ENCODE measurements at places on chromosomes 7 and 10.

GRCh38 chr7:53800746-53801145 lies 741.4 kb upstream of the VSTM2A start:
- DNase-seq, result no peak

GRCh38 chr10:112813866-112814591 lies 136.0 kb upstream of the TCF7L2 start:
- no peak for DNase-seq

GRCh38 chr7:30873656-30874055 lies 38.0 kb upstream of the AQP1 start:
- DNase-seq, result no peak

- DNase-seq, result no peak
Measured at GRCh38 chr7:137480824-137481365, 137.4 kb upstream of the PTN start.

- no peak for DNase-seq
Measured at GRCh38 chr10:79440281-79440680, 5.1 kb downstream of the ZCCHC24 start.

- DNase-seq, result no peak
Measured at GRCh38 chr7:2271273-2272026, 29.4 kb downstream of the NUDT1 start.

GRCh38 chr10:16887565-16887964 lies 70.3 kb upstream of the RSU1 start:
- no peak for DNase-seq

- DNase-seq, result no peak
Measured at GRCh38 chr10:19461588-19461987, 354.6 kb upstream of the PLXDC2 start.

DNA sequence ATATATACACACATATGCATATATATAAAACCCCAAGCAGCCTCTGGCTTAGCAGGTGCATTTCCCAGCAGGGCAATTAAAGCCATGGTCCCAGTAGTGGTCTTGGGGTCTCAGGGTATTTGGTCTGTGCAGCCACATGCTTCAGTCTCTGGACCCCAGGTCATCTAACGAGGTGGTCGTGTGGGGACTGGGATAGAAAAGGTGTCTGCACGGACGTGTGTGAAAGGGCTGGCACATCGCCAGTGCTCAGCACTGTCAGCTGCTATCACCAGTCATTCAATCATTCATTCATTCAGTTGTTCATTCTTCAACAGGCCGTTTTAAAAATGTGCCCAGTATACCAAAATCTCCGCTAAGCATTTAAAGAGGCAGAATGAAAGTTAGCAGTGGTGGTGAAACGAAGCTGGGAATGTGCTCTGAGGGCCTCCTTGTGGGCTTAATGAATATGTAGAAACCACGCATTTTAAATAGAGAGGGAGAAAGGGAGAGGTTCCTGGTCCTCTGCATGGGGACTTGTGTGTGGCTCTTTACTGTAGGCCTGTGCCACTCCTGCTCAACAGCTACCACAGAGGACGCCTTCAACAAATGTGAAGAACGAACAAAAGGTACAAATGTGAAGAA lies 170.4 kb downstream of the EGFR start:
- no peak for DNase-seq

- no peak for DNase-seq
Measured at GRCh38 chr7:19410691-19411090, 265.5 kb upstream of the FERD3L start.

DNA sequence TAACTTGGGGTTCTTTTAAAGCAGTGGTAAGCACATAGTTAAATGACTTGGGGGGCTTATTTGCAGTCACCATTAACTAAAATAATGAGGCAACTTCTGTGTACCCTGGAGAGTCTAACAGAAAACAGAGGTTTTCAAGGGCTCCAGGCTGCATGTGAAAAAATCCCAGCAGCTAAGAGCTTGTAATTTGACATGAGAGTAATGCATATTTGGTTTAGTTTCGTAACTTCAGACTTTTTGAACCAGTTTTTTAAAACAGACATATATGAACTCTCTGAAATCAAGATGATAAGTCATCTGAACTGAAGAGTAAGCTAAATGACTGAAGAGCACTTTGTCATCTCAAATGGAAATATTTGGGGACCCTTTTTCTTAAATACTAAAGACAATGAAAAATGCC lies 40.2 kb upstream of the IFRD1 start:
- no peak for DNase-seq

DNA sequence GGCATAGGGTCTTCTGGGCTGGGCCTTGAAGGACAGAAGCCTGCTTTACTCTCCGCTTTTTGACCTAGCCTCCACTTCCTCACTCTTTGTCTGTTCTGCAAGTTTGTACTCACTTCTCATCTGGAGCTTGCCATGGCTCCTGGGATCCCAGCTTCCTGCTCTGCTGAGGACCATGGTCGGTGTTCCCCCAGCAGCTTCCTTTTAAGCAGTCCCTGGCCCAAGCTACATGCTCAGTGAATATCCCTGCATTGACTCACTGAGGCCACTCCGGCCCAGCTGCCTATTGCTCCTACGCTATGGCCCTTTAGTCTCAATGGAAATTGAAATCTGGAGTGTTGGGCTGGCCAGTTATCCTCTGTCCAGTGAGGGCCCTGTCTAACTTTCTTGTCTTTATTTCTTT lies 427.7 kb downstream of the RPS24 start:
- no peak for DNase-seq

GRCh38 chr7:39144420-39144819 lies 166.7 kb downstream of the POU6F2 start:
- DNase-seq, result no peak

DNA sequence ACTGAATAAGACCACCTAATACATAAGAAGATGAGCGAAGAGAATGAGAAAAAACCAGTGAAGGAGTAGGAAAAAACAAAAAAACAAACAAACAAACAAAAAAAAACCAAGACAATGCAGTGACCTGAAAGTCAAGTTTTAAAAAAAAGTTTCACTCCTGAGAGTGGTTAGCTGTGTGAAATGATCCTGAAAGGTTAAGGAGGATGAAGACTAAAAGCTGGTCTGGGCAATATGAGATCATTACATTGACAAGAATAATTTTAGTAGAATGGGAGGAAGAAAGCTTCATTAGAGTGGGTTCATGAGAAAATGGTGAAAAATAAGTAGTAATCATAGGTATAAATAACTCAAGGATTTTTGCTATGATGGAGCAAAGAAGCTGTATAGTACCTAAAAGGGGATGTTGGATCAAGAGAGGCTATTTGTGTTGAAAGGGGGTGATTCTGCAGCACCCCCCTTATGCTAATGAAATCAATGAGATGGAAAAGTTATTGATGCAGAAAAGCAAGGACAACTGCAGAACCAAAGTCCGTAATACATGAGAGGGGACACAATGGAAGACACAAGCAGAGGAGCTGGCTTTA lies 80.2 kb downstream of the KMT2C start:
- DNase-seq, result no peak

DNA sequence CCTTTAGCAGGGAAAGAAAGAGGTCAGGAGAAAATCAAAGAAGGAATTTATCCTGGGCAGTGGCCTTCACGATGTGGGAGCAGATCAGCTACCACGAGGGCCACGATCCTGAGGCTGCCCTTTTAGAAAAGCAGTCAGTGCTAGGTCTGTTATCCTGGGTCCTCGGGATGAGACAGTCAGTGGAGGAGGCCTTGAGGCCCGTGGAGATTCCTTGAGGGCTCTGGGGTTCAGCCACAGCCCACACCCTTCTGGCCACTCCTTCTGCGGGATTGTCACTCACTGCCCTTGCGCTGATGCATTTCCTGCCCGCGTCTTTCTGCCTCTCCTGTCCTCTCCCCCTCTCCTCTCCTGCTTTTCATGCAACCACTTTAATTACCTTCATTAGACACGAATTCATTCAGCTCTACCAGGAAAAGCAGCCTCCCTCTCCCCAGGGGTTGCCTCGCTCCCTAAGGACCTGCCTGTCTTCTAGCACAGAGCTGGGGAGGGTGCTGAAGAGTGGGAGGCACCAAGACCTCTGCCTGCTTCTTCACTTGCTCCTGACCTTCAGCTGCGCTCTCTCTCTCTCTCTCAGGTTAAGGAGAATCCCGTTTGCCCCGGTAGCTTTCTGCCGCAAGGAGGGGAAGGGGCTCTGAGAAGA lies 42.6 kb upstream of the LRRC4 start:
- DNase-seq, result no peak

DNA sequence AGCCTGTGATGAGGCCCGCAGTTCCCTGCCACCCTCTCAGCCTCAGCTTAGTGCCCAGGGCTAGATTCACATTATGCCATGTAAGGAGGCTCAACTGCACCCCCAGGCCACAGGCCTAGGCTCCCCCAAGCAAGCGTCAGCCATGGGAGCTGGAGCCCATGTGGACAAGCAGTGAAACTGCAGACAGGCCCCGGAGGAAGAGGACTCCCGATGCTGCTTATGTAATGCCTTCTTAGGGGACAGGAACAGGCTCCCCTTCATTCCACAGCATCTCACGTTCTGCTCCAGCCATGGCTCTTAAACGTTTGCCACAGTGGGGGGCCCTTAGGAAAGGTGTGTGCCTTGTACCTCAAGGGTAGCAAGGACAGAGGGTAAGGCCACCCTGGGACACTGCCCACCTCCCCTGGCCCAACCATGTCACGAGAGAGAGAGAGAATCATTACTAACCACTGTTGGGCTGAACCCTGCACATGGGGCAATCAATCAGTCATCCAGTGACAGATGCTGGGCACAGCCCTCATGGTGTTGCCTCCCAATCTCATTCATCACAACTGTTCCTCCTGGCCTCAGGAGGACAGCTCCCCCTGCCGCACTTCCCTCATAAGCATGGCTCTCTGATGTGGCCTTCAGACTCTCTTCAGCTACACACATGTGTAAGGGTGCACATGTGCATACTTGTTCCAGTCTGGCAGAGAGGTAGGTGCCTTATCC lies 263.0 kb downstream of the GRID1 start:
- no peak for DNase-seq

DNA sequence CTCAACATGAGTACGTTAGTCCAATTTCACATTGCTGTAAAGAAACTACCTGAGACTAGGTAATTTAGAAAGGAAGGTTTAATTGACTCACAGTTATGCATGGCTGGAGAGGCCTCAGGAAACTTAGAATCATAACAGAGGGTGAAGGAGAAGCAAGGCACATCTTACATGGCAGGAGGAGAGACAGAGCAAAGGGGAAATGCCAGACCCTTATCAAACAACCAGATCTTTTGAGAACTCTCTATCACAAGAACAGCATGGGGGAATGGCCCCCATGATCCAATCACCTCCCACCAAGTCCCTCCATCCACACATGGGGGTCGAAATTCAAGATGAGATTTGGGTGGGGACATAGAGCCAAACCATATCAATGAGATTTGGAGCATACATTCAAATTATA lies 34.6 kb upstream of the PDSS1 start:
- DNase-seq, result no peak

DNA sequence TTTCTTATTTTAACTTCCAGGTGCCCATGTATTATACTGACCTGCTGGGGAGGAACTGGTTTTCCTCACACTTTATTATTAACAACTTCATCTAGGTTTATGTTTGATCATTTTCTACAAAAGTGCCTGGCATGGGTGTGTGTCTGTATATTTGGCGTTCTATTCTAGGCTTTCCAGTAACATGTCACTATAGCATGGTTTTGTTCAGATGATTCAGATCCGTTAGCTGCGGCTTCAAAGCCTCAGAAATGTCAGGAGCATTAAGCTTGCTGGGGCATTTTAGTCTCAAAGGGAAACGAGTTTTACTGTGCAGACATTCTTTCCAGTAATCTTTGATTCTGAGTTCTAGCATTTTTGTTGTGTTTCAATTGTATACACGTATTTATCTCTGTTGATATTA lies 2.3 kb downstream of the INPP5A start:
- no peak for DNase-seq

- no peak for DNase-seq
Measured at GRCh38 chr7:70779321-70779720, 352.6 kb upstream of the GALNT17 start.

DNA sequence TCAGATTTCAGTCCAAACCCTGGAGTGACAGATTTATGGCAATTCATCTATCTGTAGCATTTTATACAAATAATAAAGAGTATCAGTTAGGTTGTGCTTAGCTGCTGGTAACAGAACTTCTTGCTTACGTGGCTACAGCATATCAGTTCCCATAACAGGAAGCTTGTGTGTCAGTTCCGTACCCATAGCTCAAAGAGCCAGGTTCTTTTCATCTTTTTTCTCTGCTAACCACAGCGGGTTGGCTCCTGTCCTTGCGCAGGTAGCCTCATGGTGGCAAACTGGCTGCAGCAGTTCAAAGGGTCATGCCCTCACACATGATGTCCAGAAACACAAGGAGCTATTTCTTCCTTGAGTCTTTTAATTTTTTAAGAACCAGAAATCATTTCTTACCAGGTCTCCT lies 1041.8 kb downstream of the GATA3 start:
- no peak for DNase-seq

DNA sequence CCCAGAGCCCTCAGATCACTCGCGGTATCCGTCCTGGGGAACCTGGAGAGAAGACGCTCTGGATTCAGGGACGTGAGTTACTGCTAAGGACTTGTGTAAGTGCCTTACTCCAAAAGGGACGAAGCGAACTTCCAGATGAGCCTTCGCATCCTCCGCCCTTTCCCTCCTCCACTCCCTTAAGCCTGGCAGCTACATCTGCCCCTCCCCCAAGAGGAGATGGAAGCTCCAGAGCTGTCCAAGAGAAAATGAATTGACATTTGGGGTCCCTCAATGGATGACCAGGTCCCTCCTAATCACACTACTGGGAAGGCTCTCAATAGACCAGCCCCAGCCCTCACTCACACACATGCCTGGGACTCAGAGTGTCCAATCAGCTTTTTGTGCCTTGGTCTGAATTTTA lies 31.3 kb upstream of the GDF10 start:
- no peak for DNase-seq

- no peak for DNase-seq
Measured at GRCh38 chr10:70232155-70232858, 922 bp downstream of the PPA1 start.

DNA sequence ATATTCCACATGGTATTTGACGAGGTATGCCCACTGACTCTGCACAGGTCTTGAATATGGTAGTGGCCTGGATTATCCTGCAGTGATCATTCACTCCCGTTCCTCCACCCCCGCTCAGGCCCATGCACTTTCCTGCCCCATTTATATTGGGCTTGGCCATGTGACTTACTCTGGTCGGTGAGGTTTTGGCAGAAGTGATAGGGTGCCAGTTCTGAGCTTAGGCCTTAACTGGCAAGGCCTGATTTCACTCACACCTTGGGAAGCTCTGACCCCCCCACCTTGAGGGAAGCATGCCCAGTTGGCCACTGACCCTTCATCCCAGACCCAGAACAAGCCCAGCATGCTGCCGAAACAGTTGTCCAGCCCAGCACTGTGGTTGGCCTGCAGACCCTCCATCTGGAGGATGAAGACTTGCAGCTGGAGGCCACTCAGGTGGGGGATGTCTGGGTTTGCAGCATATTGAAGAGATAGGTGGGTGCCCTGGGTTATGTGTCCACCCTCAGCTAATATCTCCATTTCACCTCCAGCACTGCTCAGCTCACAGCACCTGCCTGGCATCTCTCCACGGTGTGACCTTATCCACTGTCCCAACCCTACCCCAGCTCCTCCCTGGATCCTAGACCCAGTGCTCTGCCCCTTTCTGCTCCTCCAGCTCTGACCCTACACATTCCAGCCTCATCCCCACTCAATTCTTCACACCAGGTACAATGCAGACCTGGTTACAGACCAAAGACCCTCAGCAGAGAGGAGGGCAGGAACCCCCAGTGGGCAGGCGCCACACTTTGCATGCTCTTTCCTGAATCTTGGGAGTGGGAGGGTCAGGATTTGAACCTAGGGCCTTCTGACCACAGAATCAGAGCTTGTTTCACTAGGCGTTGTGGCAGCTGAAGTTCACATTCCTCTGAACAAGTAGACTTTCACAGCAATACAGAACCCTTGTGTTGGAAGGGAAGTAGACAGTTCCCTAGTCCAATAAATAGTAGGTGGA lies 138.1 kb upstream of the CHST15 start:
- DNase-seq, result no peak

- no peak for DNase-seq
Measured at GRCh38 chr7:24910551-24911212, 69.3 kb downstream of the OSBPL3 start.

Measured in stimulated activated CD8-positive, alpha-beta memory T cell treated with anti-CD3 and anti-CD28 coated beads, Interleukin-4, amount 100 ng/mL, for 1 hour (primary cell).